Aorta (tissue), 5 donors: ENCODE measurements at places on chromosomes 6 and 20. TPM values are rescaled to one million over a fixed set of nuclear protein-coding genes. Genes with fewer than 3 reads are reported as not detected.

LPA gene
- total RNA-seq = not detected

DNA sequence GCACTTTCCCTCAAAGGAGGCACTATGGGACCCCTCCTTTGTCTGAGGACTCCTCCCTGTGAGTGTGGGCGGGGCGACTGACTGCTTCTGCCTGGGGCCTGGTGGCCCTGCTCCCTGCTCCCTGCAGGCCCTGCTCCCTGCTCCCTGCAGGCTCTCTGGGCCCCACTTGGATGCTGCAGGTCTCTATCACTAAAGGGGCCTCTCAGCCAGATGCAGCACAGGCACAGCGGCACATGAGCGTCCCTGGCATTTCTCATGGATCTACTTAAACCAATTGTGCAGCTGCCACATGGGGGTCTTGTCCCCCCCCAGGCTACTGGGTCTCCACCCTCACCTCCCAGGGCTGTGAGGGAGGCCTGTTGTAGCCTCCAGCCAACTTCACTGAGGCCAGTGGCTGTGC is 7.8 kb downstream of the EEF1A2 start:
- H3K4me3 ChIP-seq = no peak overlapping the region
- H3K4me1 ChIP-seq = no peaks in the 10 kb centered on the region
- no peaks in the 10 kb centered on the region for H3K36me3 ChIP-seq
- no peak for DNase-seq
- H3K27me3 ChIP-seq = no peaks in the 10 kb centered on the region
- no peak overlapping the region for H3K27ac ChIP-seq

POM121L2 gene
- total RNA-seq = not detected

DNA sequence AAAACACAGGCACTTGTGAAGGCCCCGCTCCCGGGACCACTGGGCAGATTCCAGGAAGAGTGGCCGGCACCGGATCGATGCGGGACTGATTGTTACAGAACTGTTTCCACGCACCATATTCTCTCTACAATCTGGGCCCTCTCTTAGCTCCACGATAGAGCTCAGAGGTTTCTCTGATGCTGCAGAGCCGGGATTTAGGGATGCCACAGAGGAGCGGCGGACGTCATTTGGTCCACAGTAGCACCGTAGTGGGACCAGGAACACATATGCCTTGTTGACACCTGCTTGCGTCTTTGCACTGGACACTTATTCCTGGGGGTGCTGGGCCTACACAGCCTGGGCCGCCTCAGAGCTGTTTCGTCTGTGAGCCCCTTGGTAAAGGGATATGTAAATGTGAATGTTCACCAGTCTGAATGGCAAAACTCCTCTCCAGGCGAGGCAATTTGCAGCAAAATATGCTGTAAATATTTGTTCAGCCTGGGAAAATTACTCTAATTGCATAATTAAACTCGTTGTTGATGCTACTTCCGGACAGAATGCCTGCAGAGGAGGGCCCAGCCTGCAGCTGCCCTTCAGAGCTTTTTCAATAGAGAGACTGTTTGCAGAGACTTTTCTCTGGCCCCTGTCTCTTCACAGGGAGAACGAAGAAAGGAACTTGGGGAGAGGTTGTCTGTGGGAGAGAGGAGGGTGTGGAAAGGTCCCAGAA is 9.4 kb downstream of the PCK1 start:
- H3K27me3 ChIP-seq = no peaks in the 10 kb centered on the region
- H3K4me3 ChIP-seq = no peak overlapping the region
- no peak overlapping the region for H3K27ac ChIP-seq

TINAG gene
- not detected for total RNA-seq

GRCh38 chr6:121756666-121757065 is 321.2 kb downstream of the GJA1 start:
- H3K4me1 ChIP-seq = peaks cover 2% of the 10 kb centered on the region
- no peak for DNase-seq
- no peak overlapping the region for H3K27ac ChIP-seq

SLC17A9 gene
- 17.8 TPM for total RNA-seq

GRCh38 chr6:152071318-152071717 is 263.8 kb downstream of the ESR1 start:
- H3K4me1 ChIP-seq = peaks cover 2% of the 10 kb centered on the region
- H3K4me3 ChIP-seq = no peak overlapping the region
- H3K27me3 ChIP-seq = no peaks in the 10 kb centered on the region
- H3K36me3 ChIP-seq = no peaks in the 10 kb centered on the region
- DNase-seq = no peak

DNA sequence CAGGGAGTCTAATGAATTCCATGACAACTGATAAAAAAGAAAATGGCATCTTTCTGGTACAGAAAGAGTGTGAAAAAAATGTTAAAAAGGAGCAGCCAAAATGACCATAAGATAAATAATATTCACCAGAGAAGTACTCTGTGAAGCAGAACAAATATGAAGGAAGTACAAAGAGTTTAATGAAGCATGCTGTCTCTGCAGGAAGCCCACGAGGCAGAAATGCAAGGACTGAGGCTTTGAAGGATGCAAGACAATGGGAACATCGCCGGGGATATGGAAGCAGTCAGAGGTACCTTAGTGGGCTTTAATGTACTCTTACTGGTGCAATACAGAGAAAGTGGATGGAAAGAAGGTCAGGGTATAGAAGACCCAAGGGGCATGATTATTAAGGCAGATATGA is 50.7 kb downstream of the NOX3 start:
- no peaks in the 10 kb centered on the region for H3K4me1 ChIP-seq
- H3K4me3 ChIP-seq = no peak overlapping the region
- no peaks in the 10 kb centered on the region for H3K27me3 ChIP-seq
- no peak overlapping the region for H3K27ac ChIP-seq

DNA sequence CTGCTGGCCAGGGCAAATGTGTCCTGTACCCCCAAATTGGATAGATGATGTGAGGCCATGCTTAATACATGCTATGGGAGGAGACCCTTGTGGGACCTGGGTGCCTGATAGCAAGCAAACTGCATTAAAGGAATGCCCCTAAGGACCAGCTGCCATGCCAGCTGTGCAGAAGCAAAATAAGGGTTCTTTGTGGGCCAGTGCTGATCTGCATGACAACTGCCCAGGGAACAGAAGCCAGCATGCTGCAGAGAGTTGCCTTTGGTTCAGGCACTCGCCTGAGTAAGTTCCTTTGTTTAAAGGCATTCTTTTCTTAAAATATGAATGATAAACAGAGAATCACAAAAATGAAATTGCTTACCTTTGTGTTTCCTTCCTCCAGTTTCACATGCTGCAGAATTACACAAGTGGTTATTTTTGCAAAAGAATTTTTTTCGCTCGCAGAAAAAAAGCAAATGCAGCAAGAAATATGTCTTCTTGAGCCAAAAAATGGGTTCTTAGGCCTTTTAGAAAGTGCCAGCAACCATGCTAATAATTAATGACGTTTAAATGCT is 6.9 kb upstream of the SYNDIG1 start:
- H3K27me3 ChIP-seq = no peaks in the 10 kb centered on the region

FAXC gene
- total RNA-seq = 3.8 TPM

DNA sequence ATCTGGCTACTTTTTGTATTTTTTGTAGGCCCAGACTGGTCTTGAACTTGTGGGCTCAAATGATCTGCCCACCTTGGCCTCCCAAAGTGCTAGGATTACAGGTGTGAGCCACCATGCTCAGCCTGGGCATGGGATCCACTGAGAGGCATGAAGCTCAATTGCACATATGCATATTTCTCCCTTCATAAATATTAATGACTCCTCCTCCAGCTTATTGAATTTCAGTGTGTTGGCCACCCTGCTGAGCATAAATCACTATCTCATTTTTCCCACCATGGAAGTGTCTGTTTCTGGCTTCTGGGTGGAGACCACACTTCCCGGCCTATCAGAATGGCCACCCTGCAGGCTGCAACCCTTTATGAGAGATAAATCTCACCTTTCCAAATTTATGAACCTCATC is 53.6 kb upstream of the KIF16B start:
- H3K27ac ChIP-seq = no peak overlapping the region
- H3K36me3 ChIP-seq = no peaks in the 10 kb centered on the region
- no peaks in the 10 kb centered on the region for H3K4me1 ChIP-seq

ZNF133 gene
- total RNA-seq = 19.0 TPM

- H3K4me1 ChIP-seq = no peaks in the 10 kb centered on the region
- H3K27ac ChIP-seq = no peak overlapping the region
- no peak overlapping the region for H3K4me3 ChIP-seq
- no peak for DNase-seq
Observed at GRCh38 chr6:155004576-155005372, 9.7 kb downstream of the TIAM2 start.

OR10C1 gene
- not detected for total RNA-seq

EIF6 gene
- 77.7 TPM for total RNA-seq

SLC22A1 gene
- 2.8 TPM for total RNA-seq

CNPY3 gene
- 28.8 TPM for total RNA-seq

DNA sequence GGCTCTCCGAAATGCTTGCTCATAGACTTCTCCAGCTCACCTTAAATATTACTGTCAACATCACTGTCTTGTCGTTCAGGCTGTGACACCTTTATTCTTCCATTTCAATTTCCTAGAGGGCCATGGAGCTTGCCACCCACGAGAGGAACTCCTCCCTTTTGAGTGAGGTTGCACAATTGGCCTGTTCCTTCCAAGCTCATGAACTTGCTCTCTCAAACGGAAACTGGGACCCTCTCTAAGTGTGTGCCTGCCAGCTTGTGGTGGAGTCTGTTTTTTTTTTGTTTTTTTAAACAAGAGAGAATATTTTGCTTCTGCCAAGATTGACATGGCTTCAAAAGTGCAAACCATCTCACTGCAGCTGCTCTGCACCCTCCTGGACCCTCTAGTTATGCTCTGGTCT is 19.3 kb upstream of the IYD start:
- no peaks in the 10 kb centered on the region for H3K36me3 ChIP-seq
- H3K4me1 ChIP-seq = no peaks in the 10 kb centered on the region
- H3K27ac ChIP-seq = no peak overlapping the region
- no peak overlapping the region for H3K4me3 ChIP-seq
- H3K27me3 ChIP-seq = no peaks in the 10 kb centered on the region
- DNase-seq = no peak

MAFB gene
- total RNA-seq = 66.3 TPM

KCNK16 gene
- total RNA-seq = not detected

SAPCD1 gene
- 0.68 TPM for total RNA-seq

MEI4 gene
- not detected for total RNA-seq
